ENCODE measurements at places on chromosomes 4 and X.

DNA sequence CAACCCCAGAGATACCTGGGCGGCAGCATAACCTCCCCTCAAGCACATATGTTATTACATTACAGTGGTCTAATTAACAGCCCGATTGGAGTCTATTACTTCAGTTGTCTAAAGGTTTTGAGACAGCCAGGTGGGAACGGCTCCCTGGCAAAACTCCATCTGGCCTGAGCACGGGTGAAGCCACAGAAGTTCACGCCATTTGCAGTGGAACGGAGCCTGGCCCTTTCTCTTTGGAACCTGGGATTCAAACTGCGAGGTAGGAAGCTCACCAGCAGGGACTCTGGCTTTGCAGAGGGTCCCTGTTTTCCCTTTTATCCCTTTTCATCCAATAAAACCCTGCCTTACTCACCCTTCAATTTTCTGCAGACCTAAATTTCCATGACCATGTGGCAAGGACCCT lies 45.9 kb upstream of the NEIL3 start:
- DNase-seq = no peak

GRCh38 chrX:19875050-19875431 lies 12.4 kb downstream of the SH3KBP1 start:
- no peak for DNase-seq

DNA sequence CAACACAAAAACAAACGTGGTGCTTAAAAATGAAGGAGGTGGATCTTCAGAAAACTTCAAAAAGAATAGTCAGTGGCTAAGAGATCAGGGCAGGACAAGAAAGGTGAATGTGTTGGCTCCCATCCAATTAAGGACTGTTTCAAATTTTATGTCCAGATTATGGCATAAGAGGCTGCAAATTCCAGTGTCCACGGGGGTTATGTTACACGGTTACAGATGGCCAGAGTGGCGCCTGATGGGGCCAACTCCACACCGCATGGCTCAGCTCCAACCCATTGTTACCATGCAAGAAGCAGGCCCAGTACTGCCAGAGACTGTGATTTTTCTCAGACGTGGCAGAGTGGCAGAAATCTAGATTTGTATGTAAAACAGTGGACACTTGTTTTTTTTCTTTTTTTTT lies 168.4 kb upstream of the TENM3 start:
- no peak for DNase-seq

DNA sequence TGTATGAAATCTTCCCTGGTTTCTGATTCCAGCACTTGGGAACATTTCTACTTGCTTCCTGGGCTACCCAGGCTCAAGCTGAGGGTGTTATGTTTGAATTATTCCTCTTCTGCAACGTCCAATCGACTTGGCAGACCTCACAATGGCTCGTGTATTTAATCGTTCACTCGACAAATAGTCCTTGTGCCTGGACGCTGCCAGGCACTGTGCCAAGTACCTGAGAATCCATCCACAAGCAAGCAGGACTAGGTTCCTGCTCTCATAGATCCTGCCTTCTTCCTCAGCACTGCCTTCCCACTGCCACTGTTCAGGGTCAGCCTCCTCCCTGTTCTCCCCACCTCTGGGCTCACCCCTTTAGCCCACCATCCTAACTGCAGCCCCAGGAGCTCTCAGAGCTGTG lies 113.3 kb downstream of the EFNB1 start:
- DNase-seq = no peak

- no peak for DNase-seq
Observed at GRCh38 chr4:26466578-26467270, 23.6 kb downstream of the CCKAR start.

DNA sequence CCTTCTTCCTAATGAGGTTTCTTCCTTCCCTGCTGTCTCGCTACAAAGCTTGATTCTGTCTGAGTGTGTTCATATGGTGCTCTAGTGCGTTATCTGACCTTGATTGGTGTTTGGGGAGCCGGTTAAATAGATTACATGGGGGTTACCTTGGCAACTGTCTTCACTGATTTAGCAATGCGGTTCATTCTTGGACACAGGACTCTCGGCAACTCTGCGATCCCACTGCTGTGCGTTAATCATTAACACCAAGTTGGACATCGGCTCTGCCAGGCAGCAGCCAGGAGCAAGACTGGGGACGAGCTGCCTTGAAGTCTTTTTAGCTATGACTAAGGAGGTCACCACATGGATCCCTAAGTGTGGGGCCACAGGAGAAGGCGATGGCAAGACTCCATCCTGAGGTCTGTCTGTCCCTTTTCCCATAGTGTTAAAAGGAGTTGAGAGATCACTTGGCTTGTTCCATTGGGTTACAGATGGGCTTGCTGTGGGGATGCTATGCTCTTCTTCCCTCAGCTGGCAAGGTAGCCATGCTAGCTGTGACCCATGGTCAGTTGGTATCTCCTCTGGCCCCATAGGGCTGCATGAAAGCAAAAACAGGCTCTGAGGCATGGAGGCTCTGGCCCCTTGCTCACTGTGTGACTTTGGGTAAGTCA lies 93.4 kb upstream of the MAMLD1 start:
- DNase-seq = no peak

- no peak for DNase-seq
Observed at GRCh38 chr4:140047017-140047640, 106.9 kb downstream of the MAML3 start.
